ENCODE measurements at places on chromosomes 11 and 22.

DNA sequence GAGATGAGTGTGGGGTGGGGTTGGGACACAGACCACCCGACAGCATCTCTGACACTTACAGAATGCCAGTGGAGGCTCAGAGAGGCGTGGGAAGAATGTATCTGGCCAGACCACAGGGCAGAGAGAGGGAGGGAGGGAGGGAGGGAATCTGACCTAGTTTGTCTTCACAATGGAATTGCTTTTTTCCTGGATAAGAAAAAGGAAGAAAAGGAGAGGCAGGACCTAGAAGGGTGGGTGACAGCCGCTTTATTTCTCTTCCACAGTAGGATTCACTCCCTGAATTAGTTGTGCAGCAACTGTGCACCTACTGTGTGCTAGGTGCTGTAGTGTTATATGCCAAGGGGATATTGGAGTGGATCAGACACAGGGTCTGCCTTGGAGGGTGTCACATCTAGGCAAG is 3.7 kb downstream of the KCNK4 start:
- DNase-seq: no peak

DNA sequence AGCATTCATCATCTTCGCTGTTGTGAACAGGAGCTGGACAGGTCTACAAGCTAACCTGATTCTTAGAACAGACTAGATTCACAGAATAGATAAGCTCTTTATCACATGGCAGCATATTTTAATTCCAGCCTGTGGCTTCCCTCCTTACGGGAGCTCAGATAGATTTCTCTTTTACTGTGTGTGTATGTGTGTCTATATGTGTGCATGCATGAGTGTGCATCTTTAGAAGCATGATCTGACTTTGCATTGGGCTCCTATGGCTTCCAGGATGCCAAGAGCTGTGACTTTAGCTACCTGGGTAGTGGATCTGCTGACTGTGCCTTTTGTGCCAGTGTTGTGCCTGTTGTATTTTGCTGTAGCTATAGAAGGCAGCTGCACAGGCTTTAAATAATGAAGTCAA is 44.3 kb downstream of the ZNRF3 start:
- no peak for DNase-seq

- no peak for DNase-seq
Measured at GRCh38 chr11:23263466-23263865, 403.2 kb upstream of the CCDC179 start.

- DNase-seq: no peak
Measured at GRCh38 chr11:102430158-102430836, 22.3 kb downstream of the TMEM123 start.

DNA sequence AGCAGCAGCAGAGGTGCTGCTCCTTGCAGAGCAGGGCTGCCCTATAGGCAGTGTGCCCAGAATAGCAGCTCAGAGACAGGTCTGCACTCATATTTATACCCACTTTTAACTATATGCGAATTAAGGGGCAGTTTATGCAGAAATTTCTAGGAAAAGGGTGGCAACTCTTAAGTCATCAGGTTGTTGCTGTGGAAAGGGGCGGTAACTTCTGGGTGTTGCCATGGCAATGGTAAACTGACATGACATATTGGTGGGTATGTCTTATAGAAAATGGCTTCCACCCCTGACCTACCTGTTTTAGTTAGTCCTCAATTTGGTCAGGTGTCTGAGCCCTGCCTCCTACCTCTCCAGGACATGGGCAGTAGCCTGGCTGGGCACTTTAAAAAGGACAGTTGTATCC is 122.3 kb downstream of the ATXN10 start:
- no peak for DNase-seq

DNA sequence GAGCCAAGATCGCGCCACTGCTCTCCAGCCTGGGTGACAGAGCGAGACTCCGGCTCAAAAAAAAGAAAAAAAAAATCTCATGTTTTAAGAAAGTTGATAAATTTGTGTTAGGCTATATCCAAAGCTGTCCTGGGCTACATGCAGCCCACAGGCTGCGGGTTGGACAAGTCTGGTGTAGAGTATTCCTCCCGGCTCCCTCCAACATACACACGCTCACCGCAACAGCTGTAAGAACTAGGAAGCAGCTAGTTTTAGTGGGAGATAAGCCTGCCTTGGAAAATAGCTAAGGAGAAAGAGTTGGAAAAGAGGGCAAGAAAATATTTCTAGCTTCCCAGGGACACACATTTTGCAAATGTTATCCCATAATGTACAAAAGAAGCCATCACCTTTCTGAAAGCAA is 46.6 kb downstream of the CELF1 start:
- no peak for DNase-seq

DNA sequence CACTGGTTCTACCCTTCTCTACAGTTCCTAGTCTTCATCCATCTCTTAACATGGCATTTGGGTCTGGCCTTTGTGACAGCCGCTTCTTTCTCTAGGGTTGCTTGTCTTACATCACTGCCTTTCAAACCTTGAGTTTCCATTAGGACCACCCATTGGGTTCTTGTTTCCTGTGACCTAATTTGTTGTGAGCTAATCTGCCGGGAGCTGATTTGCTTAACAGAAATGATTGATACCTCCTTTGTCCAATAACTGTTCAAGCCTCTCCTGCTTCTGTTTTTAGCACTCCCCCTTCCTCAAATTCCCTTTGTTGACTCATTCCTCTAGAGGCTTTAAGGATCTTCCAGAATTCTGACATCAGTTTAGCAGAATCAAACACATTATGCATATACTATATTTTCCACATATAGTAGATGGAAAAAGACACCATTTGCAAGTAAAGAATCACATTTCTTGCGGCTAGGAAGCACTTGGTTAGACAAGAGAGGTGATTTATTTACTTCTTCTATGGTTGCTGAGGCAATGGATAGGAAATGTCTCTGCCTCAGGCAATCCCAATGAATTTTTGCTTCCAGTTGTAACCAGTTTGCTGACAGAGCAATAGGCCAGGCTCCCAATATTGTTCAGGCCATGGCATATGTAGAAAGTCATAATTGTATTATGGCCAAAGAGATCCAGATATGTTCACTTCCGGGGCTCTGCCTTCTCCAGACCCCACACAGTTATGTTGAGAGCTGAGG is 130.7 kb downstream of the SNX19 start:
- no peak for DNase-seq

- DNase-seq: no peak
Measured at GRCh38 chr22:24806663-24807001, 621 bp downstream of the SGSM1 start.

GRCh38 chr11:19279451-19279850 is 38.7 kb upstream of the E2F8 start:
- DNase-seq: no peak

DNA sequence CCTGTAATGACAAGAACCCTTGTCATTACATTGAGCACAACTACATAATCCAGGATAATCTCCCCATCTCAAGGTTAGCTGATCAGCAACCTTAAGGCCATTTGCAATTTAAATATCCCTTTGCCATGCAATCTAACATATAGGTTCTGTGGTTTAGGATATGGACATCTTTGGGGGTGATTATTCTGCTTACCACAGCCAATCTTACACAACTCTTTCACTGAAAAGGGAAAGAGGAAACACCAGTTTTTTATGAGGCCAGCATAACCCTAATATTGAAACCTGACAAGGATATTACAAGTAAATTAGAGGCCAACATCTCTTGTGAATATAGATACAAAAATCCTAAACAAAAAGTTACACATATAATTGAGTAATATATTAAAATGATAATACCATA is 78.5 kb downstream of the CYP2R1 start:
- no peak for DNase-seq

DNA sequence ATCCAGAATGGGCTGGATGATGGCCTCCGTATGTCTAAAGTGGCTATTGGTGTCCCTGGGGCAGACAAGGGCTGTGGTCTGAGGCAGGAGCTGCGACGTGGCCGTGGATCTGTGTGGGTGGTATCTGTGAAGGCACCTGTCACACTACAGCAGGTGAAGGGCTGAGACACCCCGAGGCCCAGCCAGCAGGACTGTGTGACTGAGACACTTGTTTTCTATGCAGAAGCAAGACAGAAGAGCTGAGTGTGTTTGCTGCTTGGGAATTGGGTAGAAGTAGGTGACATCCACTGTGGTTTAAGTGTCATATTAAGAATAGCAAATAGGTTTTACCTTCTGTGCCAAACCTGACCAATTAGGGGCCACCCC is 35.0 kb downstream of the AMPD3 start:
- DNase-seq: no peak

DNA sequence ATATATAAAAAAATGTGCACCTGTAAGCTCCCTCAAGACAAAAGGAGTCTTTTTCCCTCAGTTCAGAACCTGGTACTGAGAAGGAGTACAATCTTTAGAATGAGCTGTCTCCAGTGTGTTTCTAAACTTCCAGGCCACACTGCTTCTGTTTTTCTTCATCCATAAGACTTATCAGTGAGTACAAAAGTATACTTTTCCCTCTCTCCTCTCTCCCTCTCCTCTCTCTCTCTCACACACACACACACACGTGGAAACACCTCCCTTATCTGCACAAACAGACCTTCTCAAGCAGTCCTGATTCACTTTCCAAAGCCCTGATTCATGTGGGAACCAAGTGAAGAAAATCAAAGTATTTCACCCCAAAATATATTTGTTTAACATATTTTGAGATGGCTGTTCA is 220.7 kb upstream of the UBASH3B start:
- DNase-seq: no peak

DNA sequence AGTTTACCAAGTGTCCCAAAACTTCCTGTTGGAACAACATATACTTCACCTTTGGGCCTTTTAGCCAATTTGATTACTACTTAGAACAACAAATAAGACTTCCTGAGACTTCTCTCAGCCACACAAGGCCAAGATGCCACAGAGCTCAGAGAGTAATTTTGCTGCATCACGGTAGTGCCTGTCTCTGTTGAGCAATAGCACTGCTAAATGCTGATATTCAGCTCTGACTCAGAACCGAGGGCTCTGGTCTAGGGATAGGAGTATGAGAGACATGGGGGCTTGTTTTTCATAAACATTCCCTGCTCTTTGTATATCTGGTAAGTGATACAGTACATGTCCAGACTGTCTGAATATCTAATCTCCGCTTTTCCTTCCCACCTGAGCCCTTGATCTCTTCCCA is 260.4 kb upstream of the ARHGAP20 start:
- DNase-seq: no peak

- no peak for DNase-seq
Measured at GRCh38 chr22:46466255-46466676, 71.2 kb downstream of the CELSR1 start.

- DNase-seq: no peak
Measured at GRCh38 chr11:115927823-115928329, 423.7 kb upstream of the CADM1 start.

GRCh38 chr11:105328061-105328460 is 188.5 kb upstream of the CARD18 start:
- DNase-seq: no peak

GRCh38 chr22:23182309-23183060 is 2.2 kb downstream of the BCR start:
- DNase-seq: no peak

GRCh38 chr11:125959931-125960330 is 14.1 kb downstream of the VSIG10L2 start:
- no peak for DNase-seq

DNA sequence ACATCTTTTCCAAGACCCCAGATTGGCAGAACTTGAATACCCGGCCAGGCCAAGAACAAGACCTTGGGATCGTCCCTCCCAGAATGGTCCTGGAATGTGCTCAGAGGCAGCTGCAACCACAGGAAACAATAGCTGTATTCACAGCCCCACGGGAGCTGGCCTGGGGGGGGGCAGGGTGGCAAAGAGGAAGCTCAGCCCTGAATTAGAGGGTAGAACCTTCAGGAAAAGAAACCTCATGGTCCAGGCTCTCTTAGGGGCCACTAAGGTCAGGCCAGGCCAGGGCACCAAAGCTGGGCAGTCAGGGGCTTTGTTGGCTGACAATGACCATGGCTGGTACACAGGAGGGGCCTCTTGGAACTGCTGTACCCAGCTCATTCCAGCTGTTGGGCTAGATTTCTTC is 17.3 kb downstream of the RPL27A start:
- DNase-seq: no peak

- DNase-seq: no peak
Measured at GRCh38 chr22:44307509-44308169, 5.1 kb downstream of the SHISAL1 start.

DNA sequence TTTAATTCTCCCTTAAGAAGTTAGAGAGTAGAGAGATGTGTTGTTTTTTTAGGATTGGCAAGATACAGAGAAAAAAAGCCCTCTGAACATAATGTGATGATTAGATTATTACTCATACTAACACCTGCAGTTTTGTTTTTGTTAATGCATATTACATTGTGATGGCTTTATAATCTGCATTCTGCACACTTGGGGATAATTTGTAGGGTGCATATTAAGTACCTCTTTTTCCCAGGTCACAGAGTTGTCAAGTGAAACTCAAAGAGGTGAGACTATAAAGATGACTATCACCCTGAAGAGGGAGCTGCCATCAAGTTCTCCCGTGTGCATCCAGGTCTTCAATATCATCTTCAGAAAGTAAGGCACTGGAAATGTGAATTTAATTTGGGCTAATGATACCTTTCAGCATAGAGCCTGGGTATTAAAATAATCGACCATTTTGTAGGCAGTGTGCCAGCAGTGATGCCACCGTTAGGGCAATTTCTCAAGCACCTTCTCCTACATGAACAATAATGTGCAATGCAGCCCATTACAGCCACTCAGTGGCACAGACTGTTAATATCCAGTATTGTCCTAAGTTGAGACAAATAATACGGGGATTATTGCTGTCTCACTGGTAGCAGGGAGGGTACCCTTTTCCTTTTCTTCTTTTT is 16.2 kb downstream of the PIWIL4 start:
- DNase-seq: no peak

DNA sequence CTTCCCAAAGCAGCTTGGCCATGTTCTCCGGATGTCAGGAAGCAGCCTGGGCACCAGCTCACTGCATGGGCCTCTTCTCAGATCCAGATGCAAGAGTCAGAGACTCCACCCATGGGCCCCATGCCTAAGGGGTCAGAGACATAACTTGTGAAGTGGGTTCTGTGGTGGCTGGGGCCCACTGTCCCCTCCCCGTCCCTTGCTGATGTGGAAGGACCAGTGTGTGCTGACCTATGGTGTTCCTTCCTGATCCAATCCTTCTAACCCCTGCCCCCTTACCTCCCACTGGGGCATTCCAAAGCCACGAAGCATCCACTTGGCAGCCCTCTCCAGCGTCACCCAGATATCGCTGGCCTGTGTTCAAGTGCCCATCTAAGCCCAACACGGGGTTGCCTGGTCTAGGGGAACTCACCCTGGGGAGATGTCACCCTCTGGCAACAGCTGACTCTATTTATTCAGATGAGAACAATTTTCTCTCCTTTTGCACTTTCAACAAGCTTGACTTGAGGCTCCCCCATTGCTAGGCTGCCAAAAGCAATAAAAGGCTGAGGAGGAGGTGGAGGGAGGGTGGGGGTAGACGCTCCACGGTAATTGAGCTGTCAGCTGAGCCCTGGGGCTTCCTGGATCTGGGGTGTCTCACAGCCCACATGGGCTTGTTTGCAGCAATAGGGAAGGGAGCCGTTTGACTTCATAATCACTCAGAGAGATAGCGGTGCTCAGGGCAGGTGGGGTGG is 158.5 kb downstream of the ADAMTS15 start:
- no peak for DNase-seq
